ENCODE measurements at places on chromosomes 4 and X.

DNA sequence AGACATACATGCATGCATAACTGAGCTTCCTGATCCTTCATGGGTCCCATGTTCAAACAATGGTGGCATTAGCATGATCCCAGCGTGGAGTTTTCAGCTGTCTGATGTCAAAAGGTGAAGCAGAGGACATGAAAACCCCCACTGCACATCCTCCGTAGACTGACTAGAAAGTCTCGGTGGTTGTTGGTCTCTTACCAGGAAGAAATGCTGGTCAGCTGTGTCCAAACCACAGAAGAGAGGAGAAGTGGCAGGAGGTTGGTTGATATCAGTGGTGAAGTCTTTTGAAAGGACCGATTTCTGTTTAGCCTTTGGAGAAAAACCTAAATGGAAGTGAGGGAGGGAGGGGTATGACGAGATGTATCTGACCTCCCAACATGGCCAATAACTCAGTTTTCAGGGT, 201.9 kb downstream of the SPATA18 start:
- no peak for DNase-seq

GRCh38 chr4:151227172-151227571, 49.8 kb upstream of the PRSS48 start:
- DNase-seq, result no peak

- no peak for DNase-seq
These were observed 1.3 kb downstream of the NKAP start for GRCh38 chrX:119942173-119942819.

DNA sequence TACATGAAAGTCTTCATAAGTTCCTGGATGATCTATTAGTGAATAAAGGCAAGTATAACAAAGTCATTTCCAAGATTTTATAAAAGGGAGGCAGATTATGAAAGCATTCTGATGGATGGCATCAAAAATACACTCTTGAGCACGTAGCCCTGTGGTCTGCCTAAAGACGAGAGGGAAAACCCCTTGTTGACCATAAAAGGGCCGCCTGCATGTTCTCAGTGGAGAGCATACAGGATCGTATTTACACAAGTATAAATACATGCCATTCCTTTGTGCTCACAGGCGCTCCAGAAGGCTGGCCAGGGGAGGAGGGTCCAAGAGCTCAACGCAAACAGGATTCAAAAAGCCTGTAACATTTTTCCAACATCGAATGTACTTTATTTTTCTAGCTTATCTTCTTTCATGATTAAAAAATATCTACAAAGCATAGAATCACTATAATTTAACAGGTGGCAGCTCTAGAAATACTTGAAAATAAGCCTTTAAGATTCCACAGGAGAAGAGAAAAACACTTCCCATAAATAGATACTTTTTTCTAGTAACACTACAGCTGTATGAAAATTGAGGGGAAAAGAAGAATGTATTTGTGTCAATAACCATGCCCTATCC, 29.6 kb downstream of the PDGFC start:
- peak; percentile 96 for DNase-seq

GRCh38 chrX:22347491-22347890, 74.8 kb downstream of the CBLL2 start:
- no peak for DNase-seq

DNA sequence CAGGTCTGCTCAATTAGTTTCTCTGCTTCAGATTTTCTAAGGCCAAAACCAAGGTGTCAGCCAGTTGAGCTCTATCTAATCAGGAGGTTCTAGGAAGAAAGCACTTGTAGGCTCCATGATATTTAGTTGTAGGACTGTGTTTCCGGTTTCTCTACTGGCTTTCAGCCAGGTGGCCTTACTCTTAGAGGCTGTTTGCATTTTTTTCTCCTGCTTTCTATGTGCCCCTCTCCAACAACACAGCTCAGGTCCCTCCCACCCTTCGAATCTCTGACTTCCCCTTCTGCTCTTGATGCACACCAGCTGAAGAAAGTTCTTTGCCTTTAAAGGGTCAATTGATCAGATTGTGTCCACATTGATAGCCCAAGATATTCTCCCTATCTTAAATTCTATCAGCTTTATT, 245.2 kb downstream of the RAB28 start:
- DNase-seq, result no peak

- DNase-seq, result no peak
These were observed 544.9 kb downstream of the ANKRD50 start for GRCh38 chr4:124167602-124168001.

GRCh38 chr4:139892973-139893736, 227.5 kb downstream of the MGST2 start:
- peak; percentile 19 for DNase-seq

DNA sequence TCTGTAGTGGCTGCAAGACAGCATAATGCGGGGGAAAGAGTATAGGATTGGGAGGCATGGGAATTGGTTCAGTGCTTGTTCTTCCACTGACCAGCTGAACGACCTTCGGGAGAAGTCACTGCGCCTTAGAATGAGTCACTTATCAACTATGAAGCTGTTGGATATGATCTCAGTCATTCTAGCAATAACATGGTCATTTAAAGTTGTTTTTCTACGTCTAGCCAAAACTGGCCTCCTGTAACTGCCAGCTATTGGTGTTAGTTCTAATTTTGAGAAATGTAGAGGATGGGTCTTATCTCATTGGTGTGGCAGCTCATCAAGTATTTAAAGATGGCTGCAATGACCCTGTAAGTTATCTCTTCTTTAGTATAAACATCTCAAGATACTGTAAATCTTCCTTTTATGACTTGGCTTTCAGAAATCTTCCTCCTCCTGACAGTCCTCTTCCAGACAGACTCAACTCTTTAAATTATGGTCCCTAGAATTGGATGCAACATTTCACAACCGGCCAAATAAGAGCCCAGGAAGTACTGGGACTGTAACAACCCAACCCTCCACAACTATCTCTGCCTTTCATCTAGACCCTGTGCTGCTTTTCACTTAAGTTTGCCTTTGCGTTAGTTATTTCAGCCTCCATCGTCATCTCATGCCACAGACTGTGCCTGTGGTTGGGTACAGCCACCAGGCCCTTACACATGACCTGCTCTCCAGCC, 243.3 kb downstream of the CBR4 start:
- DNase-seq, result peak; percentile 90

GRCh38 chr4:127149086-127149485, 483.7 kb upstream of the INTU start:
- no peak for DNase-seq

GRCh38 chr4:13329963-13330362, 154.2 kb downstream of the RAB28 start:
- DNase-seq, result peak; percentile 74

DNA sequence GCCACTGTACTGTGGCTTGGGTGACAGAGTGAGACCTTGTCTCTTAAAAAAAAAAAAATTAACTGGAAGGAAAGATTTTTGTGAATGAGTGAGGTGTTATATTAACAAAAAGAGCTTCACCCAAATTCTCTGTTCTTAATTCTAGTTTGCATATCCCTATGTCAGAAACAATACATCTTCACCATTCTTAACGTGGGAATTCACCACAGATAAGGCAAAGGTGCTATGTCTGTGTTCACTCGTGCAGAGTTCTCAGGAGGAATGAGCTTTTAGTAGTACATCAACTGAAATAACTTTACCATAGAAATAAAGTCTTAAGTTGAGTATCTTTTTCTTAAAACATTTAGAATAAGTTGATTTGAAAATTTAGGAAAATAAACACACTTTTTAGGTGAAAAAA, 135.1 kb downstream of the RAPGEF2 start:
- no peak for DNase-seq

DNA sequence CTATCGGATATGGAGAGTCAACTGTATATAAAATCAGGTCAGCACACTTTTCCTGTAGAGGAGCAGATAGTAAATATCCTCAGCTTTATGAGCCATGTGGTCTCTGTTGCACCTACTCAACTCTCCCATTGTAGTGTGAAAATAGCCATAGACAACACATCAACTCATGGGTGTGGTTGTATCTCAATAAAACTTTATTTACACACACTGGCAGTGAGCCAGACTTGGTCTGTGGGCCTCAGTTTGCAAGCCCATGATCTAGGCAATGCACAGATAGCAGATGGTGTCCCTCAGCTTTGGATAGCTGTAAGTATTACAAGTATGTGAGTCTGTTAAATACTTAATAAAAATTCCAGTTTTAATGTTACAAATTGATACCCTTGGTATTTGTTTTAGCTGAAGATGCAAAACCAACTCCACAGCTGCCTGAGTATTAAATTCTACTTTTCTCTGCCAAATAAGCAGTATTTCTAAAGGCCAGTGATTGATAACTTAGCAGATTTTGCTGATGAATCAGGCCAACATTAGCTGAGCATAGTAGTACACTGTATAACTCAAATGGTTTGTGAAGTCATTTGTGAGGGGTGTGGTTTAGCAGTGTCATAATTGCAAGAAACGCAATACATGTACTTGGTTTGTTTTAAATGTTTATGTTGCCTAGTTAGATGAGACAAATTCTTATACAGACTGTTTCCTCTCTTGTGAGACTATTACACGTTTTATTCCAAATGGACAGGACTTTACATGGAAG, 87.3 kb downstream of the GPR143 start:
- DNase-seq, result no peak

DNA sequence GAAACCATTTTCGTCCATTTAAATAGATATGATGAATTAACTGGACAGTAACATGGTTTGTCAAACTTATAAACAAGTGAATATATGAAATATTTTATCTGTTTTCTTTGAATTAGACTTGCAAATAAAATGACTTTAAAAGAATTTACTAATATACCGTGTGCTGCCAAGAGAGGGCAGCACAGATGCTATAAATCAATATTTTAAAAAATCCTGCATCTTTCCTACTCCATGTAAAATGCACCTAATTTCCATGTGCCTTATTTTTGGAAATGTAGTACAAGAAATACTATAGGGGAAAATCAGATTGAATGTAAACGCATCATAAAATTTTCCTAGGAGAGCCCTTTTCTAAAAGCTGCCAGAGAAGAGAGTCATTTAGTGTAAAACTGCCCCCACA, 62.2 kb downstream of the PRKX start:
- DNase-seq, result peak; percentile 77

- DNase-seq, result no peak
These were observed 391.0 kb downstream of the RAB28 start for GRCh38 chr4:13093170-13093569.

- no peak for DNase-seq
These were observed 104.7 kb upstream of the EGFL6 start for GRCh38 chrX:13464599-13465275.

GRCh38 chrX:68842781-68843581, 14.2 kb downstream of the EFNB1 start:
- DNase-seq, result peak; percentile 77

DNA sequence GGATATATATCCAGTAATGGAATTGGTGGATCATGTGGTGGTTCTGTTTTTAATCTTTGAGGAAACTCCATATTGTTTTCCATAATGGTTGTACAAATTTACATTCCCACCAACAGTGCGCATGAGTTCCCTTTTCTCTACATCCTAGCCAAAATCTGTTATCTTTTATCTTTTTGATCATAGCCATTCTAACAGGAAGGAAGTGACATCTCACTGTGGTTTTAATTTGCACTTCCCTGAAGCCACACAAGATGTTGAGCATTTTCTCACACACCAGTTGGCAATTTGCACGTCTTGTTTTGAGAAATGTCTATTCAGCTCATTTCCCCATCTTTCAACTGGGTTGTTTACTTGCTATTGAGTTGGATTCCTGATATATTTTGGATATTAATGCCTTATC, 194.9 kb downstream of the CBLL2 start:
- DNase-seq, result no peak

- DNase-seq, result peak; percentile 10
These were observed 33.0 kb upstream of the KIAA0232 start for GRCh38 chr4:6749340-6750171.

DNA sequence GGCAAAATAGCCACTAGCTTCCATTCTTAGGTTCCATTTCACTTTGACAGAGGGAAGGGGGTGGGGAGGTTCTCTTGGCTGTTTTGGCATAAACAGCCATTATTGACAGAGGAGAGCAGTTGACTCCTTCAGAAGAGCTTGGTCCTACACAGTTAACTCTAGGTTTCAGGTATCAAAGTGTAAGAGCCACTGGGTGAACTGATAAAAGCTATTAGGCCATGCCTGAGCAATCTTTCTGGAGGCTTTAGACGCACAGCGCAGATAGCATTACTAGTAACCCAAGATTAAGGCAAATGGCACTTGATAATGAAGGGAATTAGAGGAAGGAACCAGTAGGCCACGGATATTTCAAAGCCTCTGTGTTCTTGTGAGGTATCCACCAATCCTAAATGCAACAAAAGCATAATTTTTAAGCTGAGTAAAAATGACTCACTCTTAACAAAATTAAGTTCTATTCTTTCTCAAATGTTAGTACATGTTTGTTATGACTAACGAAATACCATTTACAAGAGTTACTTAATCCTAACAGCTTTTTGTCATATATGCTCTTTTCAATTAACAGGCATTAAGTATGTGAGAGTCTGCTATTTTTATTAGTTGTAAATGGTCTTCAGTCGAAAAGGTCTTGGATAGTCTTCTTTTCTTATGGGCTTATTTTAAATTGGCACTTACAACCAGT, 53.6 kb downstream of the SLC7A11 start:
- DNase-seq, result no peak

DNA sequence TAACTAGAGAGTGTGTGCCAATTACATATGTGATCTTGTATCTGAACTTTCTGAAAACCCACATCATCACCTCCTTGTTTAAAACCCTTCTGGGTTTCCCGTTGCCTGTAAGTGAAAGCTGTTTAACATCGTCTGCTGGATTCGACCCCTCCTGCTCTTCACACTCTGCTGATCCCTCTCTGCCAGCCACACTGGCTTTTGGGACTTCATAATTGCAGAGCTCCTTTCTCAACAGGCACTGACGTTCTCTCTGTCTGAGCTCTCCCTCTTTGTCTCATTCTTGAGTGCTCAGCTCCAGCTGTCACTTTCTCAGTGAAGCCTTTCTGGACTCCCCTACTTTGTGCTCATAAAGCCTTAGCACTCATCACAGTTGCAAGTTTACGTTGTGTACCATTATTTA, 153.9 kb downstream of the CEP135 start:
- DNase-seq, result no peak

DNA sequence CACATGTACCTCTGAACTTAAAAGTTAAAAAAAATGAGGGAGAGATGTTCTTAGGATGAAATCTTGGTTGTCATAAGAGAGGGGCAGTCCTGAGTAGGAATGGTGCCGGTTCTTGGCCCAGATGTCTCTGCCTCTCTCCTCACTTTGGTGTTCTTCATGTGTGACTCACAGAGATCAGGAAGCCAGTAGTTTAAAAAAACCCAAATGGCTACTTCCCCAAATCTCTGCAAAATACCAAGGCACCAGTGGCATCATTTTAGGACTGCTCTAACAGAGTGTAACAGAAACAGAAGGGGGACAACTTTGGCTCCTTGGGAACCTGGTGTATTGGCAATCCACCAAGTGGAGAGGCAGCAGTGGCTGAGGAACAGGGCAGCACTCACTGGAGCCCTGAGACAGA, 116.8 kb downstream of the SCD5 start:
- DNase-seq, result no peak

DNA sequence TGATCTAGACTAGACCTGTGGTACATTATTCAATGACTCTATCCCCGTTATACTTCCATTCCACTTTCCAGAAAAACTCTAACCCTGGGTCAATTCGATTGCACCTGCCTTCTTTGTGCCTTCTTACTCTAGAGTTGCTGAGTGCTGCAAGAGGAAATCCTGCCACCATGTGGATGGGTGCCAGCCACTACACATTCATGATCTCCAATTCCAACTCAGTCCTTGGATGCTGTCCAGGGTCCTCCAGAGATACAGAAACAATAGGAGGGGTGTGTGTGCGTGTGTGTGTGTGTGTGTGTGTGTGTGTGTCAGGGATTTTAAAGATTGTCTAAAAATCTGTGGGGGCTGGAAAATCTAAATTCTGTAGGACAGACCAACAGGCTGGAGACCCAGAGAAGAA, 42.9 kb upstream of the INTS6L start:
- DNase-seq, result peak; percentile 61

- DNase-seq, result no peak
These were observed 131.8 kb downstream of the BMPR1B start for GRCh38 chr4:94889523-94889922.
